ENCODE measurements at places on chromosomes 12 and 14.

- no peak for DNase-seq
These were observed 18.1 kb downstream of the SUSD6 start for GRCh38 chr14:69629225-69630127.

GRCh38 chr12:54388237-54389133, 4.0 kb upstream of the ZNF385A start:
- no peak for DNase-seq

DNA sequence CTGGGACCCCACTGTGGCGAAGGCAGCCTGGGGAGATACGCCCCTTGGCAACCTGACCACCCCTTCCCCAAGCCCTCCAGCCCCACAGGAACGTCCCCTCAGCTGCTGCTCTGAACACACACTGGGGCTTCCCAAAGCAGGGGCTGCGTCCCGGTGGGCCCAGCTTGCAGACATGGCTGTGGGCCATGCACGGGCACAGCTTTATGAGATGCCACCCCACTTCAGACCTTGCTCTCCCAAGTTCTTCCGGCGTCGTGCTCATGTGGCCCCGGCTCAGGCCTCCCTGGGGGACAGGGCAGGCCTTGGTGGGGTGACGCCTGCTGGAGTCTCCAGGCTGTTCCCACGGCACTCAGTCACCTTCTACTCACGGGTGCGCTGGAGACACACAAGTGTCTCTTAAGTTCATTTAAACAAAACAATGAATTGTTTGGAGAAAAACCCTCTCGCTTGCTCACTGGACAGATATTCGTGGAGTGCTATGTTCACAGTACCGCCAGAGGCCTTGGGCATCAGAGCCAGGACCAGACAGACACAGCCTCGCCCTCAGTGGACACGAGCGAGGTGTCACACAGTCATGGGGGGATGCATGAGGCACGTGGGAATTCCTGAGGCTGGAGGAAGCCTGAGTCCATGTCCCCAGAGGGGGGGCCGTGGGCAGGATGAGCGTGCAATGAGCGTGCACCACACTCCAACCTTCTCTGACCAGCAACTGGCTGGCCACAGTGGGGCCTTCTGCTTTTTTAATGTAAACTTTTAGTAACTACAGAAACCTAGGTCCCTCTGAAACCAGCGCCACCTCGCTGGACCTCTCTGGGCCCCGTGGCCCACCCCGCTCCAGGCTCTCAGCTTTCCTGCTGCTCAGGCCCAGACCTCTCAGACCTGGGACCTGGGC, 4.3 kb downstream of the GALNT9 start:
- DNase-seq: no peak

DNA sequence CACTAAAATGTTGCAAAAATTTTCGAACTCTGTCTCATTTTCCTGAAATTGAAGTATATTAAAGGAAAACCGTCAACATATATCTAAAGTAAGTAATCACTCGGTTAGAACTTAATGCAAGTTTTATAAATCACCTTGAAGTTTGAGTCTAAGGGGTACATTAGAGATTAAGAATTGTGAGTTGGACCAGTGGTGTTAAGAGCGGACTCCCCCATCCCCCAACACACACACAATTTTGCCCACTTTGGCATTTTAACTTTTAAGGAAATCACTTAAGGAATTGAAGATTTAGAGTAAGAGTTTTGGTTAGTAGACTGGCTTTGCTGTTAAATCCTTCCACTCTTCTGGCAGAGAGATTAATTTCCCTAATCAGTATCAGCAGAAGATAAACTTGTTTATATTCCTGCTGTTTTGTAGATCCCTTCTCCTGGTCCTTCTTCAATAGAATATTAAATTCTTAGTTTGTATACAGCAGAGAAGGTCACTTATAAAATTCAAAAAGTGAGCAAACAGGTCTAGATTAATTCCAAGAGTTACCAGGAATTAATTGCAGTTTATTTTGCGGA, 1.5 kb downstream of the HIF1A start:
- no peak for DNase-seq

DNA sequence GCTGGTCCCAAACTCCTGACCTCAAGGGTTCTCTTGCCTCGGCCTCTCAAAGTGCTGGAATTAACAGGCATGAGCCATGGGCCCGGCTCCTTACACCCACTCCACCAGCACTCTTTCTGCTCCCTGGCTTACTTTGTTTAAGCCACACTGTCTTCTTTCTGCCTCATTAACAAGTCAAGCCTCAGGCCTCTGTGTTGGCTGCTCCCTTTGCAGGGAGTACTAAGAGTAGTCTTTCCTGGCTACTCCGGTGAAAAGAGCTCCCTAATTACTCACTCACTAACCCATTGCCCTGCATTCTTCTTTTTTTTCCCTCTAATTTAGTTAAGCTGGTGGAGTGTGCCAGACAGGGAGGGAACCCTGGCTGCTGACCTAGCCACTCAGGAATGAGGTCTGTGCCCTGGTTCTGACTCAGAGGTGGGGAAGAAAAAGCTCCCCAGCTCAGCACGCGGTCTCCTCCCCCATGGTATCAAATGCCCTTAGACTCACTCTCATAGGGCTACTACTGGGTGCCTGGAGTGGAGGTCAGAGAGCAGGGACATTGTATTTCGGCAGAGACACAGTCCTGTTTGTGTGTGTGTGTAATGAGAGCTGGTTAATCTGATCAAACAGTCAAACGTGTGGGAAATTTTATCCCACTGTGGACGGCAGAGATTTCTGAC, 19.8 kb downstream of the GALNT6 start:
- peak; percentile 92 for DNase-seq

GRCh38 chr12:91617818-91618217, 435.2 kb upstream of the DCN start:
- no peak for DNase-seq

- peak; percentile 9 for DNase-seq
These were observed 75.3 kb upstream of the OR4E1 start for GRCh38 chr14:21748869-21749303.

- no peak for DNase-seq
These were observed 2.3 kb downstream of the ACRBP start for GRCh38 chr12:6644903-6645302.

GRCh38 chr14:99815696-99816095, 22.5 kb downstream of the EML1 start:
- DNase-seq: no peak

DNA sequence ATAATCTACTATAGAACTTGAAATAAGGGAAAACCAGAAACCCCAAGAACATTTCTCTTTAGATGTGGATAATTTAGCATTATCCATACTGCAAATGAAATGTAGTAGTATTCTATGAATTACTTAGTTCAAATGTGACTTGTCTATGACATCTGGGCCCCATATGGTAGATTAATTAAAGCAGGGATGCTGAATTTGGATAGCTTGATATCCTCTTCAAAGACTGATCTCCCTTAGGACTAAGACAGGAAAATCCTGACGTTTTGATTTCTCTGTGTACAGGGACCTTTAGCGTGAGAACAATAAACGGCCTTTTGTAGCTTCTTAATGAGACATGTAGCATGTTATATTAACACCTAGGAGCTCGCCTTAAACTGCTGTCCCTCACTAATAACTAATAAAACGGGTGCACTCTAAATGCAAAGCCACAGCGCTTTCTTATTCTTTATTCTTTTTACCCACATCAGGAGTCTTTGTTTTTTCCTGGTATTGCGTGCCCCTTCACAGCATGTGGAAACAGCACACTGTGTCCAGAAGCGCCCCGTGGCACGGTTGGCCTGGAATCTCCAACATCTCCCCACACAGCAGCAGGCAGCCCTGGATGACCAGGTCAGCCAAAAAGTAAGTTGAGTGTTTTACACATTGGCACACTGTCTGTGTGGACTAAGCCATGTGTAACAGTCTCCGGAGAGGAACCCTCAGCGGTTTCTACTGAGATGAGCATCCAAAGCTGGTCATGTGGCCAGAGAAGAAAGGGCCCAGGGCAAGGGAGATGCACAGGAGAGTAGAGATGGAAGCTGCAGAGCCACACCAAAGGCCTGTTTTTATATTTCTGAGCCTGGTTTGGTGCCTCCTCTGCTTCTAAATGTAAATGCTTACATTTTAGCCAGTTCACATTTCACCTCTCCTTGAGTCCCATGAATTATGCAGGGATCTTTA, 93.1 kb downstream of the SRGAP1 start:
- DNase-seq: no peak

- no peak for DNase-seq
These were observed 86.0 kb downstream of the SETD3 start for GRCh38 chr14:99394602-99395156.

DNA sequence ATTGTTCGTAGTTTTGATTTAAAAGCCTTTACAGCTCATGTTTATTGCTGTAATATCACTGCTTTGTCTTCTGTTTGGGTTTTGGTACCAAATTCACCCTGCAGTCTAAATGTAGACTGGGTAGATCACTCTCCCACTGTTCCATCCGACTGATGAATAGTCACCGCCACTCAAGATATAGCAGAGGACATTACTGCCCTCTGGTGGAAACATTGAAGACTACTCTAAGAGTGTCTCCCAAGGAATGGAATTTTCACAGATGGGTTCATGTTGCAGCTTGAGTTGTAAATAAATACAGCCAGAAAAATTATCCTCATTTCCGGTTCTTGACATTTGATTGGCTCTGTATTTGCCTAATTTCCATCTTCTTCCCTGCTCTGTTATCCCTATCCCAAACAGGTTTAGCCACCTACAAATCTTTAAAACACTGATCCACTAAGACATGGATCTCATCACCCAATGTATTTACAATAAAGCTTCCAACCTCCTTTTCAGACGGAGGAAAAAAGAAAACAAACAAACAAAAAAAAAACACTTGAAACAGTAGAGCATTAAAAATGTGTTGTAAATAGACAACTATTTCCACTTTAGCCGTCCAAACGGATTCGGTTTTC, 198.3 kb upstream of the CPNE8 start:
- DNase-seq: peak; percentile 33

DNA sequence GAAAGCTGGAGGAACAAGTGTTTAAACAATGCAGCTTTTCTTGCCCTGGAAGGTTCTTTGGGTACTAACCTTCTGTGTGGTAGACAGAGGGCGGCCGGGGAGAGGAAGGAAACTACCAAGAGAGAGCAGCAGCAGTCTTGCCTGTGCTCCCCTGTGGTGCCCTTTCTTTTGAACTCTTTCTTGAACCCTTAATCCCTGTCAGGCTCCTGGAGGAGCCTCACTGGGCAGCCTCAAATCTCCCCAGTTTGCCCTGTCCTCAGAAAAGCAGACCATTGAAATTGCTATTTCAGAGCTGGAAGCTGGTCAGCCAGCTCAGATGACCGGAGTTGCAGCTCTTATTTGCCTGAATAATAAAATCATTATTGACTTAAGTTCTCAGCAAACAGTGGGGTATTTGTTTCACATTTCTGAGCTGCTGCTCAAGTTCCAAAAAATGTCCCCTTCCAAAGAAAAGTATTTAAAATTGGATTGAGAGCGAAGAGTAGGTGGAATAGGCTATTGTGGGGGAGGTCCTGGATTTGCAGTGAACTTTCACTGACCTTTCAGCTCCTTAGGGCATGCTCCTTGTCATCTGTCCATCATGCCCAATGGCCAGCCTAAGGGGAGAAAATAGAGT, 42.1 kb upstream of the RNASE3 start:
- DNase-seq: no peak

DNA sequence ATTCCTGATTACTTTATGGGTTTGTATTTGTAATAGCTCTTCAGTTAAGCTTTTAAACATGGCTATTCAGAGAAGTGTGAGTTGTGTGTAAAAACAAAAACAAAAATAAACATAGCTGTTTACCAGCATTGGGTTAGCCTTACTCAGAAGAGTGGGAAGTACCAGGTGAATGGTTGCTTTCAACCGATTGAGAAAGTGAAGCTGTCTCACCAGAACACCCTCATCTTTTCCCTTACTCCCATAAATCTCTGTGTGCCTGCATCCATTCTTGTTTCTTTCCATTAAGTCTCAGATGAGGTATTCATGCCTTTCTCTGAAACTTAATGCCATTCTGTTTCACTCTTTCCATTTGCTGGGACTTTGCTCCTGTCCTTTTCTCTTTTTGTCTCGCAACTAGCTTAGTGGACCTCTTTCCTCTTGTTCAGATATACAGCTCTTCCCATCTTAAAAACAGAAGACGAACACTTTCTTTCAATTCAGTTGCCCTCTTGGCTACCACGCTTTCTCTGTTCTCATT, 10.7 kb downstream of the BORCS5 start:
- DNase-seq: no peak

GRCh38 chr12:56768424-56768823, 5.3 kb downstream of the HSD17B6 start:
- no peak for DNase-seq

DNA sequence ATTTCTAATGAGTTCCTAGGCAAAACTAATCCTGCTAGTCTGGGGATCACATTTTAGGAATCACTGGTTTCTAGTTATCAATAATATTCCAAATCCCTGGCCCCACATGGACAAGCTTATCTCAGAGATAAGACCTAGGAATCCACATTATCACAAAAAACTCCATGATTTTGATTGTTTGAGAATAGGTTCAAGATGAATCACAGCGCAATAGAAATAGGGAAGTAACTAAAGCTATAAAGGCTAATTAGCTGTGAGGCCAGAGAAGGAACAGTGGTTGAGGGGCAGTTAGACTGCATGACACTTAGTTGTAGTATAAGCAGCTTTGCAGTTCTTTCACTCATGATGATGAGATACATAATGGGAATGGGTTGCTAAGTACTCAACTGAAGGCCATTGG, 13.1 kb upstream of the ATP5F1B start:
- no peak for DNase-seq

- DNase-seq: no peak
These were observed 379.4 kb upstream of the RGS6 start for GRCh38 chr14:71552809-71553208.

GRCh38 chr12:28611115-28611435, 420.8 kb downstream of the CCDC91 start:
- no peak for DNase-seq

DNA sequence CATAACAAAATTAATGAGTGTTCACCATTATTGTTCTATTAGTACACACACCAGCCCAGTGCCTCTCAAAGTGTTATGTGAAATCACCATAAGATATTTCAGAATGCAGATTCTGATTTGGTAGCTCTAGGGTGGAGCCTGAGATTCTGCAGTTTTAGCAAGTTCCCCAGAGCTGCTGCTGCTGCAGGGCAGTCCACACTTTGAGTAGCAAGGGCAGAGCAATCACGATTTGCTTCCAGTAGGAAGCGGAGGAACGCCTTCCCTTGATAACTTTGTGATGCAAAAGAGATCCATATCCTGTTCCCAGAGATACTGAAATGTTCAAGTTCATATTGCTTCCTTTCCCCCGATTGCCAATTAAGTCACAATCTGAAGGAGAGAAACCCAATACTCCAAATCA, 57.9 kb downstream of the SLC17A8 start:
- no peak for DNase-seq

- DNase-seq: no peak
These were observed 19.8 kb downstream of the KRT80 start for GRCh38 chr12:52171950-52172512.

- no peak for DNase-seq
These were observed 3.9 kb downstream of the CTDSP2 start for GRCh38 chr12:57842342-57843294.

- DNase-seq: no peak
These were observed 2.3 kb downstream of the FOXA1 start for GRCh38 chr14:37592482-37593408.

DNA sequence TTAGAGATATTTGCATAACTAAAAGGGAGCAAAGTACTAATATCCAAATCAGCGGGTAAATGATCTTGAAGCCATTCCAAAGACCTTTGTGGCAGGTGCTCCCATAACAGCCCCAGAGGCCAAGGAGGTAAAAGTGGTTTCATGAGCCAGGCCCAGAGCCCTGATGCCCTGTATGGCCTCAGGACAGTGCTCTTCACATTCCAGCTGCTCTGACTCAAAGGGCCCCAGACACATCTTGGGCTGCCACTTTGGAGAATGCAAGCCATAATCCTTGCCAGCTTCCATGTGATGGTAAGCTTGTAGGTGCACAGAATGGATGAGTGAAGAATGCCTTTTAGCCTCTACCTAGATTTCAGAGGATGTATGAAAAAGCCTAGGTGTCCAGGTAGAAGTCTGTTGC, 933.4 kb downstream of the SLC16A7 start:
- DNase-seq: no peak

- DNase-seq: no peak
These were observed 10.5 kb downstream of the RNF10 start for GRCh38 chr12:120544691-120545090.

All from HTR-8/SVneo (cell line).